ENCODE measurements at places on chromosomes 1 and 21.

DNA sequence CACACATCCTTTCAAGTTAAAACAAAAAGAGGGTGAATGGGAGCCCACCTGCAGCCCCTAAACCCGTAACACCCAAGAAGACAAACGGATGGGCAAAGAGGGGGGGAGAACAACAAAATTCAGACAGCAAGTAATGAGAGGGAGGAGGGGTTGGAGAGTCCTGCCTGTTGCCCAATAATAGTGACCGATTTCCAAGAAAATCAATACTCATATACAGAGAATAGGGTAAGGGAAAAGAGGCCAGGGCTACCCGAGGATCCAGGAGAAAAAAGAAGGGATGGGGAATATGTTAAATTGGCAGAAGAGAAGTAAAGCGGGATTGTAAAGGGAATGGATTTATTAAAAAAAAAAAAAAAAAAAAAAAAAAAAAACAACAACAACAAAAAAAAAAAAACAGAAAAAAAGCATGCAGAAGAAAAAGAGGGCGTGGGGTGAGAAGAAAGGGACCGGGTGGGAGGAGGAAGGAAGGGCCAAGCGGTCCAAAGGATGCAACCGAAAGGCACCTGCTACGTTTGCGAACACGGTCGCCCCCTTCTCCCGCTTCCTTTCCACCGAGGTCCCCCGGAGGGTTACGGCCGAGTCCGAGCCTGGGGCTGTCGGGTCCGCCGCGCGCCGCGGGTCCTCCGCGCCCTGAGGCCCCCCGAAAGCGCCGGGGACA is 930 bp downstream of the SLC30A10 start:
- no peak for DNase-seq

GRCh38 chr21:35559829-35560225 is 500.5 kb downstream of the SETD4 start:
- DNase-seq: no peak

DNA sequence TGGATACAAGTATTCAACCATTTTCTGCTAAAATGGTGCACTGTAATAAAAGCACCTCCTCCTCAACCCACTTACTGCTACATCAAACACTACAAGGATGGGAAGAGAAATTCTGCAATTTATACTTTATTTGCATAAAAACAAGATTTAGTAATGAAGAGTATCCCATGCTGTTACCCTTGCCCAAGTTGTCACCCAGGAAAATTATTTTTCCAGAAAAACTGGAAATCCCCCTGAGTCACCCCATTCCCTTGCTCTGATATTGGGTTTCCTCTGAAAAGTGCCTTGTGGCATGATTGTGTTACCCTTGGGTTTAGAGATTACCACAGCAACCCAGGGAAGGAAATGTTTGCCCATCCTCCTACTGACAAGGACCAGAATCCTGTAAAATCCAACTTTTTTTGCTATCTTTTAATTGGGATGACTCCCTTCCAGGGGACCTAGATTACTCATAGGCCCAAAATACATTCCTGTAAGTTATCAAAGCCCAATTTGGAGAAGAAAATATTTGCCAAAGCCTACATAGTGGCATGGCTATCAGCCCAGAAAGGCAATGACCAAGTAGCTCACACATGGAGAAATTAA is 16.5 kb upstream of the ZC3H11B start:
- DNase-seq: no peak

DNA sequence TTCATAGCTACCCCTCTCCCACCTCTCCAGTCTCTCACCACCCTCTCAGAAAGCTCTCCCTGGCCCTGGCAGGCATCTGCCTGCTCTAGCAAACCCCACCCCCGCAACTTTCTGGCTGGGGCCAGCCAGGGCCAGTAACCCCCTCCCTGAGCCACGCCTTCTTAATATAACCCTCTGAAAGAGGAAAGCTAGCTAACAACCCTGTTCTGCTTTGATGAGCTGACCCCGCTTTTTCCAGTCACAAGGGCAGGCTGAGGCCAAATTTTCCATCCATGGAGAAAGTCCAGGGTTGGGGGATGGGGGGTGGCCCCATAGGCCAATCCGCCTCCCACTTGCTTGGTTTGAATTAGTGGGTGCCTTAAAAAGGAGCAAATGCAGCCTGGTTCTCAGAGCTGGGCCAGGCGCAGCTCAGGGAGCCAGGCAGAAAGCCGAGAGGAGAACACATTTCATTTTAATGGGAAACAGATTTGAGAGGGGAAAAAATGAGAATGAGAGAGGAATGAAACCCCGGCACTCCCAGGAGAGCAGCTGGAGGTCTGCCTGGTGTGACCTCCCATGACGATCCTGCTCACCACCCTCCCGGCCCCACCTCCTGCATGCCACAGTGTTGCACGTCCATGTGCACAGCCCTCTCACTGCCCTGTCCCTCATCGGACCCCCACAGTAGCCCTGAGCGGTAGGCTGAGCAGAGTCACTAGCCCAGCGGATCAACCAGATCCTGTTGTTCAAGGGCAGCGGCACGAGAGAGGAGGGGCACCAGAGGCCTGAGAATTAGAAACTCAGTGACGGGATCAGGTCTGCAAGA is 62.3 kb downstream of the OPTC start:
- DNase-seq: no peak

DNA sequence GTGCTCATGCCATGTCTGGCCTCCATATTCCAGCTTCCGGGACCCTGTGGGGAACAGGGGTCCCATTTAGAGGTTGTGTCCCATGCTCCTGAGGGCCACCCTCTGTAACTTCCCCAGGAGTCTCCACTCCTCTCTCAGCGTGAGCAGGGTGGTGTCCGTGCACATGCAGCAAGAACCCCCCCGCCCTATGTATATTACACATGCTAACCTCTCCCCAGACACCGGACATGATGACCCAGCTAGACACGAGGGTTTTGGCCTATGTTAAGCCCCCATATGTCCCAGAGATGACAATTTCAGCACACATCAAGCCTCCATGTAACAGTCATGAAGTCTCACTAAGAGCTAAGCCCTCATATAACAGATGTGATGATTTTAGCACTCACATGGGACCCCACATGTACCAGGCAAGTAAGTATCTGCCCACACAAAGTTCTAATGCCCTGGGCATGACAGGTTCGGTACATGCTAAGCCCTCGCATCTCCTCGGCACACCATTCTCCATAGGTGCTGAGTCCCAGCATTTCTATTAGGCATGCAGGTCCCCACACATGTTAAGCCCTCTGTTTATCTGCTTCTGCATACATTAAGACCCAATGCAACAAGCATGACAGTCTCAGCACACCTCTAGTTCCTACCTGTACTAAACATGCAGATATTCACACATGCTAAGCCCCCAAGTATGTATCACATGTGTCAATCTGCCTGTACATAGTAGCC is 7.1 kb downstream of the FHL3 start:
- no peak for DNase-seq

- DNase-seq: no peak
These were observed 14.4 kb upstream of the CAMTA1 start for GRCh38 chr1:6770751-6771440.

DNA sequence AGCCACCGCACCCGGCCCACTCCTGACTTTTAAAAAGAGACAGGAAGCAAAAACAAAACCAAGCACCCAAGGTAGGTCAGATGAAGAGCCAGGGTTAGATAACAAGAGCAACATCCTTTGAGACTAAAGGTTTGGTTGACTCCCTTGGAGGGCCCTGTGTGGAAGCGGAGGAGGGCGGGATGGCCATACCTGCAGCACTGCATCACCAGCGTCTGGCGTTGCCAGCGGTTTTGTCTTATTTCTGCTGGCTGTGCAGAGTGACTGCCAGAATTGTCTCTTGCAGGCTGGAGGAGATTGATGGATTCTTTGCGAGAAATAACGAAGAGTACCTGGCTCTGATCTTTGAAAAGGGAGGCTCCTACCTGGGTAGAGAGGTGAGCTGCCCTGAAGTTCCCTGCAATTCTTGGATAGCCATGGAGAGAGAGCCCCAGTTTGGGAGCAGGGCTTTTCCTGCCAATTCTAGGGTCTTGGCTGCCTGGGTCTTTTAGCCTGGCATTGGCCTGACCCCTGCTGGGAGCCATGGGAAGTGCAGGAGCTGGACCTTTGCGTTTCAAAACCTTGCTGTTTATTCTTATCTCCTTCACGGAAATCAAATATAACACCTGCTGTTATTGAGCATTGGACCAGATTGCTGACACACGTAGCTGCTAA is 24.0 kb downstream of the QSOX1 start:
- DNase-seq: peak; percentile 67

DNA sequence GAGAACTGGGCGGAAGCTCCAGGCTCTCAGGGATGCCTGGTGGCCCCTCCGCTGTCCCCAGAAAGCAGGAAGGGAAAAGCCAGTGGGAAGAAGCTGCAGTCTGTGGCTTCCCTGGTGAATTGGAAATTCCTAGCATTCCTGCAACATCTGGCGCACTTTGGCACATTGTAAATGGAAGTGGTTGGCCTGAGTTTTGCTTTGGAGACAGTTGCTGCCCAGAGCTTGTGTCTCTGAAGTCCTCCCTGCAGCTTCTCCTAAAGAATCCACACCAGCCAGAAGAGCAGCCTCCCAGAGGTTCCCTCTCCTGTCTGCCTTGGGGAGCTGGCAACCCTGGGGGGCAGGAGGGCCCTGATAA is 48.2 kb downstream of the ARHGEF10L start:
- no peak for DNase-seq

DNA sequence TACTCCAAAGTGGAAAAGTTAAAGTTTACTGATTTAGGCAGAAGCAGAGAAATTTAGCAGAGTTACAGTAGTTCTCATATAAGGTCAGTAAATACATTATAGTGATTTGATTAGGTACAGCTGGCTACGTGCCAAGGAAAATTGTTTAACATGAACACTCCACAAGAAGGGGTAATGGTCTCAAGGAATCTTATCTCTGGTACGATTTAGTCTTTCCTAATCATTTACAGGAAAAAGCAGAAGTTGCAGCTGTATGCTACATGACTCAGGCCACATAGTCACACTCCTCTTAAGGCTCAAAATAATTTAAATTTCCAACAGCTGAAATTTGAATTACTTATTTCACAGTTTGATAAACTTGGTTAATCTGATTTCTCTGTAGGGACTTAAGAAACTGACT is 36.9 kb upstream of the OR2B11 start:
- DNase-seq: no peak

GRCh38 chr1:109504974-109505373 is 4.6 kb downstream of the AMIGO1 start:
- DNase-seq: no peak

DNA sequence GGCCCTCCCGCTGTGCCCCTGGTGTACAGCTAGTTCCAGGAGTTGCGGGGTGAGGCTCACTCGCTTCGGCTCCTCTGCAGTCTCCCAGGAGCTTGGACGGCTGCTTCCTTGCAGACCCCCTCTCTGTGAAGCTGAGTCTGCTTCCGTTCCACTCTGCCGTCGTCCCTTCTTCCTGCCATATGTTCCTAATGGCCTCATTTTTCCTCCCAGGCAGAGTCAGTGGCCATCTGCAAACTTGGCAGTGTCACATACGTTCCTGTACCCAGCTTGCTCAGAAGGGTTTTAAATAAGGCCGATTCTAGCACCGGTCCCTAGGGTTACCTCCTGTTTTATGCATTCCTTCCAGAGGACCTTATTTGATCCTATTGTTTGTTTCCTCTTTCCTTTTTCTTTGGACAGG is 21.3 kb downstream of the ACTL8 start:
- peak; percentile 94 for DNase-seq

DNA sequence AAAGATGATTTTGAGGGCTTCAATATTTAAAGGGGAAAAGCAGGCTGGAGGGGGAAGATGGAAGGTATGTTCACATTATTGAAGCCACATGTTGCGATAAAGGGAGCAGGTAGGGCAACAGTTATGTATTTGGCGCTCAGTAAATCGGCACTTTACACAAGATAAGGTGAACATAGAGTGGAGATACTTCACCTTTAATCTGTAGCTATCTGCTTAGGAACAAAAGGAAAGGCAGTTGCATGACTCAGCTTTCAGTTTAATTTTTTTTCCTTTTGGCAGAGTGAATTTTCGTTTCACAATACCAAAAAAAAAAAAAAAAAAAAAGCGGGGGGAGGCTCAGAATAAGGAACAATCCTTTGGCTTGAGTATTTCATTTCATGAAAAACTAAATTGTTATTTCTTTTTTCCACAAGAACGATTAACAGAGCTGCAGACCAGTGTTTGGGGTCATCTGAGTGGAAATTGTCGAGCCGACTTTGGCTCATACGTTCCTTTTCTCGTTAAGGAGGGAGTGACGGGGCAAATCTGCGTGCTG is 1.1 kb upstream of the COQ8A start:
- no peak for DNase-seq

DNA sequence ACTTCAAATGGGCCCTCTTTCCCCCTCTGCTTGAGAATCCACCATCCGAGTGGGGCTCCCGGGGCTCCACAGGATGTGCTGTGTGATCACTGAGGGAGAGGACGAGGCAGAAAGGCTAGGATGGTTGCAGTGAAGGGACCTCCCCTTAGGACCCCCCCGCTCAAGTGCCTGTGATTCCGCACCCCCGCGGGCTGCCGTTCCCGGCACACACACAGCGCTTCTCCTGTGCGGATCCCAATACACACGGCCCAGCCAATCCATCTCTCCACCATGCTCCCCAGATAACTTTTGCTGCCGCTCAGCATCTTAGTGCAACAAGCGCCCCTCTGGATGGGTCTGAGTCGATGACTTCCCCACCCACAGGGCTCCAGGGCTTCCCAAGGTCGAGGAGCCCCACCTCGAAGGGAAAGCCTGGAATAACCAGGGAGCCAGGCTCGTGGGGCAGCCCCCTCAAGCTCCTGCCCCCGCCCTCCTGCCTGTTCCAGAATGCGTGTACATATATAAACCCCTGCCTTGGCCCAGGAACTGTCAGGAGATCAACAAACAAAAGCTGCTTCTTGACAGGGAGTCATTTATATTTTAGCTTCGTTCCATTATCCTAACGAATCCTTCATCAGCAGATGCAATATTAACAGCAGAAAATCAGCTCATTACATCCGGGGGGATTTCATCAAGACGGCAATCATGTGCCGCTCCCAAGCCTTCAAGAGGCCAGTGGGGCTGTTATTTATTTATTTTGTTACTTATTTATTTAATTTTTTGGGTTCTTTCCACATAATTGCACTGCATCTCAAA is 83.7 kb downstream of the CASZ1 start:
- DNase-seq: no peak

DNA sequence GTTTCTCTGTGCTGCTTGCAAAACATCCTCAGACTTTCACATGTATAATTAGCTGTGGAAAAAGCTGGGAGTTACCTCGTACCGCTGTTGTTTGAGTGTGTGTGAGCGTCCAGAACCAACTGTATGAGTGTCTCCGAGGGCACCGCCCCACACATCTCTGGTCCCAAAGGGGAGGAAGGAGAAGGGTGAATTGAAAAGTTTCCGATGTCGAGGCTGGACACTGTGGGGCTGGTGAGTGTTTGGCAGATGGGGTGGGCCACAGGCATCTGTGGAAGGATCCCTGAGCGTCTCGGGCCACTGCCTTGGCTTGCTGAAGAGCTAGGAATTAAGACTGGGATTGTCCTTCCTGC is 1.2 kb downstream of the ATP2B4 start:
- DNase-seq: peak; percentile 53

- DNase-seq: no peak
These were observed 77.9 kb downstream of the ZC3H11B start for GRCh38 chr1:219534991-219535390.

DNA sequence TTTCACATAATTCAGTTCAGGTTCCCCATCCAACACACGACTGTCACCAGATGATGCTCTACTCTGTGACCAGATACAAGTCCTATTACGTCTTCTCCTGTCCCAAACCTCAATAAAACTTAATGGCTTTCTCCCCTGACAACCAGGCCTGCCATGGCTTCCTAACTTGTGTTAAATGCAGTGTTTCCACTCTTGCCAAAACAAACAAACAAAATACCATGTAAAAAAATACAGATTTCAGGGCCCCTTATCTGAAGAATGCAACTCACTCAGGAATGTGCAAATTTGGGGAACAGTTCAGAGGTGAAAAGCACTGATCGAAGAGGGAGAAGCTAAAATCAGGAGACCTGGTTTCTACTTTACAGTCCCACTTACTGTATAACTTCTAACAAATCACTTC is 863 bp upstream of the NUF2 start:
- DNase-seq: no peak

- DNase-seq: no peak
These were observed 522.7 kb downstream of the PLPP3 start for GRCh38 chr1:56056438-56057287.
